ENCODE measurements at places on chromosomes 5 and 9.

GRCh38 chr5:59599729-59600128 is 293.8 kb downstream of the PDE4D start:
- DNase-seq: peak; percentile 18

DNA sequence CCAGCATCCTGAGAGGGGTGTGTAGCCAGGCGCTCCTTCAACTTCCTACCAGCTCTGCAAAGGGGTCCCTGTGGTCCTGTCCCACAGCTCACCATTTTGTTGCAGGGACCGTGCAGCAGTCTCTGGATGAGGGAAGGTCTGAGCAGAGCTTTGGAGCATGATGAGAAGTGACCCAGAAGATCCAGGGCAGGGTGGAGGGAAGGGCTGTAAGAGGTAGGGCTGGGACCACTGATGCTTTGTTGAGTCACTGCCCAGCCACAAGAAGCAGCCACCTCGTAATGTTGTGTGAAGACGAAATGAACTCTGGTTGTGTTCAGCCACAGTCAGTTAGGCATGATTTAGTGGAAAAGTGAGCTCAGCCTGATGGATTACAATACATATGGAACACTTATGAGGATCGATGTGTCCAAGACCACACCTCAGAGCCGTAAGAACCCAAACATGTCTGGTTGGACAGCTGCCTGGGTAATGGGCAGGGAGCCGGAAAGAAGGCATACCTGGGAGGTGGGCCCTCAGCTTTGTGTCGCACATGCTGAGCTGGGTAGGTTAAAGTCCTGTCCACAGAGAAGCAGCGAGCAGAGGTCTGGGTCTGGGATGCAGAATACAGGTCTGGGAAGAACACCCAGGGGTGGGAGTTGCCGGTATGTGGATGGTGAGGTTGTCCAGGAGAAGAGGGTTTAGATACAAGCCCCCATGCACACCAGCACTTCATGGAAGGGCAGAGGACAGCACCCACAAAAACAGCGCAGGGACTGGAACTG is 250.1 kb downstream of the GADD45G start:
- DNase-seq: no peak

DNA sequence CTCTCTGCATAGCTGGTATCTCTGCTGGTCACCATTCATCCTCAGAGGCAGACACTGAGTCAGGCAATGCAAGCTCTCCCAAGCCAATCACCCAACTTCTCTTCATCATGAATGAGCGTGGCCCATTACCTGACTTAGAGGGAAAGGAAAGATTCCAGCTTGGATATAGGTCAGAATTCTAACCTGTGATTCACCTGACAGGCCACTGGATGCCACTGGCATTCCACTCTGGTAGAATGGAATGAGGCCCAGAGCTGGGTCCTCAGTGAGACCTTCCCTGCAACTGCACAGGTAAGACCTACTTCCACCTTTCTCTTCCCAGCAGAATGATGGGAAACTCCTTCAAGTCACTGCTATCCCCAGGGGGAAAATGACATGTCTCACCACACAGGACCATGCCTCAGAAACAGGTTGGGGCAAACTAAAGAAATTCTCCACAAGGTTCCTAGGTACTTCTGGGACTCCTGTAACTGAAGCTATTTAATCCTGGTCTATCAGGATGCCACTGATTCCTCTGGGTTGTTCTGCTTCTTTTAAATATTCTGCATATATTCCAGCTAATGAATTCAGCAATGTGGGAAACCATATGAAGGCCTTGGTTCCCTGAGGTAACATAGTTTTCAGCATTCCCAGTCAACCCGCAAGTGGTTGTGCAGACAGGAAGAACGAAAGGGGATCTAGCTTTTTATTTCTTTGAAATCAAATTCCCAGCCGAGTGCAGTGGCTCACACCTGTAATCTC is 62.0 kb downstream of the SUSD1 start:
- peak; percentile 34 for DNase-seq

GRCh38 chr5:167503926-167504720 is 787.3 kb upstream of the WWC1 start:
- DNase-seq: no peak

GRCh38 chr5:54985301-54986268 is at the start of gene ESM1:
ESM1 (minus strand) TSS chr5:54985593; CDS start chr5:54985517, 76 bp downstream.
- DNase-seq: no peak

DNA sequence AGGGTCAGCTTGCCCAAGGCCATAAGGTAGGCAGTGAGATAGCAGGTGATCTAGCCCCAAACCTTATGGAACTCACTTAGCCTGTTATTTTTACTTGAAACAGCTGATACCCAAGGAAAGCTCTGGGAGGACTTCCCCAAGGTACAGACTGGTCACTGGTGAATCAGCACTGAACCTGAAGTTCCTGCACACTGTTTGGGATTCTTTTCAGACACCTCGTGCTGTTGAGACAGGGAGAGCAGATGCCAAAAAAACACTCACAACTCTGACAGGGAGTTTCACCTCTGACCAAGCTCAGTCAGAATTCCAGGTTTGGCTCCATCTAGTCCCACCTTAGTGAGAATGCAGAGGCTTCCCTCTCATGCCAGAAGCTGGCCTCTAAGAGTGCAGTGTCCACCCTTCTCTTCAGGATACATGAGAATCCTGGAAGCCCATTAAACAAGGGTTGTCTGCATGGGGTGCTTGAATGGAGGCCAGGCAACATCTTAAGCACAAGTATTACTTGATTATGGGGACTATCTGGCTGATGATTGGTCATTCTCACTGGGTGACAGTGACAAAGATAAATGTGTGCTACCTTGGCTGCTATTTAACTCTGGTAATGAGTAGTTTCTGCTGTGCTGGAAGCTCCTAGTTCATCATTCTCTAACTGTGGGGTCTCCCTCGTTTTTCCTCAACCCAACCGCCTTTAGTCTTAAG is 122.8 kb upstream of the SLIT3 start:
- no peak for DNase-seq

- DNase-seq: peak; percentile 20
Observed at GRCh38 chr5:45697201-45697600, 1.0 kb upstream of the HCN1 start.

- no peak for DNase-seq
Observed at GRCh38 chr9:132408521-132408920, 1.5 kb upstream of the CFAP77 start.

- no peak for DNase-seq
Observed at GRCh38 chr5:19270153-19270552, 717.8 kb downstream of the CDH18 start.

- peak; percentile 83 for DNase-seq
Observed at GRCh38 chr5:58999804-59000203, 416.9 kb downstream of the RAB3C start.

DNA sequence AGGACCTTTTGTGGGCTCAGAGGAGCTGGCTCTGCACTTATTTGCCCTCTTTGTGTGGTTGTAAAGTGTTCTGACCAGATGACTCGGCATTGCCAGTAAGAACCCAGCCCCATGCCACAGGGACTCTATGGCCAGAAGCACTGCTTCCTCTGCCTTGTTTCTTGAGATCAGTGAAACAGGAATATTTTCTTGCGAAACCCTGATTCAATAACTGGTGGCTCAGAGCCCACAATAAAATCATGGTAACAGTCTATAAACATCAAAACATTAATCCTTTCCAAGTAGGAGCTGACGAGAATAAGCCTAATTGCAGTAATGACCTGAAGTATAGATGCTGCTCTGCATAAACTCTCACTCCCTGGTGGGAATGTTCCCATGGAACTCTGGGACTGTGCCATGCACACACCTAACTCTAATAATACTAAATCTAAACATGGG is 344.3 kb downstream of the ZNF608 start:
- no peak for DNase-seq

- no peak for DNase-seq
Observed at GRCh38 chr5:57414191-57414590, 68.4 kb downstream of the ACTBL2 start.

GRCh38 chr9:84694248-84694647 is 24.7 kb downstream of the NTRK2 start:
- no peak for DNase-seq

DNA sequence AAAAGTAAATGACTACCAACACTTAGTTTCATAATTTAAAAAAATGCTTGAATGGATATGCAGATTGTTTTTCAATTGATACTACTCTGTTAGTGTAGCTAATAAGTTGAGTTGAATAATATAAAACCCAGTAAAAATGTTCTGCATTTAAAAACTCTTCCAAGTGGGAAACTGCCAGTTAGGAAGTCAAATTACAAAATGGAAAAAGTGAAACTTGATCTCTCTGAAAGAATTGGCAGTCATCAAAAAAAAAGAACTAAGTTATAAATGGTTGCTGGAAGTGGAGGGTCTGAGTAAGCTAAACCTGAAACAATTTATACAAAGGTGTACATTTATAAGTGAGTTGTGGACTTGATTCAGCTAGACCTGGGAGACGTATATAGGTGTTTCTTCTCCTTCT is 52.4 kb downstream of the VCAN start:
- no peak for DNase-seq

GRCh38 chr5:68077349-68077894 is 138.1 kb upstream of the PIK3R1 start:
- DNase-seq: no peak

- DNase-seq: no peak
Observed at GRCh38 chr9:87543251-87543650, 45.6 kb downstream of the DAPK1 start.

DNA sequence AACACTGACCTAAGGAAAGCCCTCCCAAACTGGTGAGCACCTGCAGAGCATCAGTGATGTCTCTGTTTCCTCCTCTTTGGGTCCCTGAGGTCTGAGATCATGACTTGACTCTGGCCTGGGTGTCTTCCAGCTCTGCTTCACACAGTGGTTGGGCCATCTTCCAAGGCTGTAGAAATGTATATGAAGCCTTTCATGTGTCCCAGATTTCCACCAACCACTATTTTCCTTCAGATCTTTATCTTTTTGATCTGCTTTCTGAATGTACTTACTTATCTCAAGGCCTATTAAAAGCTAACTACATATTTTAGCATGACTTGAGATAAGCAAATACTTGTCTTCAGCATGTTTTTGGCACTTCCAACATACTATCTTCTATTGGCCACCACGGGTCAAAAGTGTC is 47.1 kb downstream of the PRELID2 start:
- no peak for DNase-seq

DNA sequence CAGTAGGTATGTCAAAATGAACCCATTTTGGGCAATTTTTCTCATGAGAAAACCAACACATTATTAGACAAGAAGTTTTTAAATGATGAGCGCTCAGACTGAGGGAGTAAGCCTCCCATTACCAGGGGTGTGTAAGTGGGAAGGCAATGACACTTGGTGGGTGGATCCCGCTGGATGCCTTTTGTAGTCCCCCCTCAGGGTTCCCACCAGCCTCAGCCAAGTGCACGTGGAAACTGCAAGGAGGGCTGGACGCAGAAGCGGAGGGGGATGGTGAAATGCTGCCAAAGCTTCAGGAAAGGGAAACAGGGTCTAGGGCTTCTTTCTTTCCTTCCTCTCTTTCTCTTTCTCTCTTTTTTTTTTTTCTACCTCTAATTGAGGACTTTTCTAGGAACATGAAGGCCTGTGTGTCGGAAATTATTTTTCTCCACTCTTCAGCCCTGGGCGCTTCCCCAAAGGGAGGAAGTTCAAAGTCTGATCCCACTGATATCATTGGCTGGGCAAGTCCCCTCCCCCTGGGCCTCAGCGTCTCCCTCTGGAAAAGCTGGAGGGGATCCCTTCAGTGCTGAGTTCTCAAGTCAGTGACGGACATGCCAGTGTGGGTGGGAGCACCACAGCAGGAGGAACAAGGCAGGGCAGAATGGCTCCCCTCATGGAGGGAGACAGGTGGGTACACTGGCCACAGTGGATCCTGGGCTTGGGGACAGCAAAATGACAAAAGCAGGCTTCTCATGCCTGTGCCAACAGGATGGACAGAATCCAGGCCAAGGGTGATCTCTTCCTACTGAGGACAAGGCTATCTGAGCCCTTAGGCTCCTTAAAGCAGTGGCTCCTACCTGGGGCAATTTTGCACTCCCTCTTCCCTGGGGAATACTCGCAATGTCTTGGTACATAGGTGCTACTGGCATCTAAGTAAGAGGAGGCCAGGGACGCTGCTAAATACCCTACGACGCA is 23.9 kb upstream of the SLC25A51 start:
- DNase-seq: no peak

DNA sequence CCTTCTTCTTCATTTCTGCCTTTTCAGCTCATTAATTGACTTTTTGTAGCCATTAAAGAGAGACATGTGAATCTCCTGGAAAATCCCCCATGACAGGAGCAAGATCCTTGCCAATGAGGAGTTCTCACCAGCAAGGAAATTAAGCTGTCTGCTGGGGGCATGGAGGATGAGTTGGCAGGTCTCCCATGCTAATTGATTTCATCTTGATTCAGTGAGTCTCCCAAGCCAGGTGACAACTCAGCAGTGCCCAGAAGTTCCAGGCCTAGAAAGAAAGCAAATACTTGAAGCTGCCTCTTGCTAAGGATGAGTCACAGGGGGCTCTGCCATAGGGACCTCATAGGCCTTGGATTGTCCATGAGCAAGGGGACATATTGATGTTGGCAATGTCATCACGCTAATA is 30.0 kb upstream of the ADRA1B start:
- DNase-seq: no peak

DNA sequence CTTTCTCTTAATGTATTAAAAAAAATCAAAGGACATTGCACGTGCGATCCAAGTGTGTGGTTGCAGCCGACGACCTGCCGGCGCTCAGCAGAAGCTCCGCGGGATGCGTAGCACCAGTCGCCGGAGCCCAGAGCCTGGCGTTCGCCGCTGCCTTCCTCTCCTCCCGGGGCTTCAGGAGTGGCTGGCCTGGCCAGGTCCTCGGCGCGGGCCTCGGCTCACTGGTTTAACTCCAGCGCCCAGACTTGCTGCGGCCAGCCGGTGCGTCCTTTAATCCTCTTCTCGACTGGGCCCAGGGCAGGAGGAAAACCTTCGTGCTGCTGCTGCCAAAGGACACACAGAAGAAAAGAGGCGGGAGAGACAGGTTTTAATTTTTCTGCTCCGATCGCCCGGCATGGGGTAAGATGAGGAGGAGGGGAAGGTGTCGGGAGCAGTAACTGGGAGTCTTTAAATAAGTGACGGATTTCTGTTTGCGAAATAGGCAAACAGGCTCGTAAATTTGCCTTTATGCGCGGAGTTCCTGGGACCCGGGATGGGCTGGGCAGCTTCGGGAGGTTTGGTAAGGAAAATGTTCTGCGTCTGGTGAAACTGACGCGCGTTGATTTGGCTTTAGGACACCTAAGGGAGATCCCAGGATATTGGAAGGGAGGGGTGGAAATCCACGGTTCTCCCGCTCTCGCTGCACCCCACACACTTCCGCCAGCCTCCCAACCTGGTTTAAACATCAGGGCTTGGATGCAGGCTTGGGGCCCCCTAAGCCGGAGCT is 2.3 kb downstream of the HAND1 start:
- no peak for DNase-seq

GRCh38 chr5:132083071-132083678 is 9.6 kb downstream of the CSF2 start:
- DNase-seq: no peak
